AG08396 (cell line): ENCODE measurements at places on chromosomes 11 and 22.

DNA sequence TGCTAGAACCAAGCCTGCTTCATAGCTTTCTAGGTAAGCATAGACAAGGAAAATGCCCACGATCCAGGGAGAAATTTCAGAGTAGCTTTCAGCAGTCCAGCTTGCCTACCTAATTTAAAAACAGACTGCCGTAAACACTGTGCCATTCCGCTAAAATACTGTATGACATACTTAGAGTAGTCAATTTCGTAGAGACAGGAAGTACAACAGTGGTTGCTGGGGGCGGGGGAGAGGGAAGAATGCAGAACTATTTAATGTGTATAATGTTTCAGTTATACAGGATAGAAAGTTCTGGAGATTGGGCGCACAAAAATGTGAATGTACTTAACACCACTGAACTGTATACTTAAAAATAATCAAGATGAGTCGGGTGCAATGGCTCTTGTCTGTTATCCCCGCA lies 56.7 kb downstream of the C11orf58 start:
- DNase-seq: no peak

- peak; percentile 72 for DNase-seq
Observed at GRCh38 chr11:64876835-64877341, 1.5 kb downstream of the EHD1 start.

DNA sequence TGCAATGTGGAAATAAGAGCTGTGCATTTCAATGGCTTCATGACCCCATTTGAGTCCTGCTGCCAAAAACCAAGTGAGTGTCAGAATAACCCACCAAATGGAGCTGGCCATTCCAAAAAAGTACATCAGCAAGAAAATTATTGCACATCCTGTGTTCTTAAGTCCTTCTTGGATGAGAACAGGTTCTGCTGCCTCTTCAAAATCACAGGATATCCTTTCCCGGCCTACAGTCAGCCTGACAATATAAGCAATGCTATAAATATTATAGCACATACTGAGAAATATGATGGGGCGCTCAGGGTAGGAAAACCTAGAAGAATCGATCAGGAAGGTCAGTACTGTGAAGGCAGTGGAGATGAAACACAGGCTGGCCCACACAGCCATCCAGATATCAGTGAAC lies 3.5 kb downstream of the FZD4 start:
- no peak for DNase-seq

DNA sequence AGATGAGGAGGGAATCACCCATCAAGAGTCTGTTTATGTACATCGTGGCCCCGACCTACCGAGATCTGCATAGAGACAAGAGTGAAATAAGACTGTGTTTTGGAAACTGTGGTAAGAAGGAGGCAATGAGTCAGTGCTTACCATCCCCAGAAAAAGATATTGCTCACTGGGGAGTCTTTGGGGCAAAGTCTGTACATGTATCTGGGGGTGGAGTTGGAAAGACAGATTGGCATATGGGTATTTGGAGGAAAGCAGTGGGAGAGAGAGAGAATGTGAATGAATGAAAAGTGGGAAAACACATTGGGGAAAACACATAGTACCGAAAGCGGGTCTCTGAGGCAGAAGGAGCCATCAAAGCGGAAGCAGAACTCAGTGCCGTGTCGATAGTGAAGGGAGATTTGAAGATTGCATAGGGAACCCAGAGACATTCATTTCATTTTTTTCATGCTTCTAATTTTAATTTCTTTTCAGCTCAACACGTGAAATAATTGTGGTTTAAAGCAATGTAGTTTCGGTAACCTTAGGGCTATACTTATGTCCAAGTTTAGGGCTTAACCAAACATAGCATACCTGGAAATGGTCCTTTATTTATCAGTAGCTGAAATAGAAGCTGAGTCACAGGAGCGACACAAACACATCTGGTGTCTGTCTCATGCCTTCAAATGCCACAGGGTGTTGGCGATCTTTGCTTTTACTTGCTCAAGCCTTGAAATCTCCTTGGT lies 98.6 kb upstream of the CD44 start:
- DNase-seq: peak; percentile 24

DNA sequence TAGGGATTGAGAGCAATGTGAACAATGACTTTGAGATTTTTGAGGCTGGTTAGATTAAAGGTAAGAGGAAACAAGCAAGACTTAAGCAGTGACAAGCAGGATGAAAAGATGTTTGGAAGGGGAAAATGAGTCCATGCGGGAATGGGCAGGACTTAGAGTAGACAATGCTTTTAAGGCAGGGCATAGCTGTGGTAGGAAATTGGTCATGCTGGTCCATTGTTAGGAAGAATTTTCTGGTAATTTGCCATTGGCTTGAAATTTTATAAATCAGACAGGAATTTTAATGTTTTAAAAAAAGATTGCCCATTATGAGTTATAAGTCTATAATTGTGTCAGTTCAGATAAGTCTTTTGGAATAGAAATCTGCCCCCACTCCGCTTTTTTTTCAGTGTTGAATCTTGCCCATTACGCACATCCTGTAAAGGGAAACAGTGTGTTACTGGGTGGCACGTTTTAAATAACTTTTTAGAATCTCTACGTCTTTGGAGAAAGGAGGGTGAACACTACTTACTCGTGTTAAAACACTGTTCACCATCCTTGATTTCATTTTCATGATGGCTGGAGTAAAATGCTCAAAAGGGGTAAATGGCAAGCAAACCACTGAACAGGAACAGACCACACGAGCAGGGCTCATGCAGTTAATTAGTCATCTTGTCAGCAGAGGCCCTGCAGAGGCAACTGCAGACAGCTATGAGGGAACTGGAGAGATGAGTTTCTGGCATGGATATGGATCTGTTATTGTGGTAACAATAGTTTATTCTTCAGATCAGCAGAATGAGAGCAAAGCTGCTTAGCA lies 25.0 kb downstream of the SWAP70 start:
- peak; percentile 43 for DNase-seq

GRCh38 chr11:11916981-11917399 lies 75.2 kb downstream of the USP47 start:
- peak; percentile 32 for DNase-seq

GRCh38 chr11:24754406-24754805 lies 257.6 kb downstream of the LUZP2 start:
- no peak for DNase-seq

GRCh38 chr11:121543836-121544380 lies 91.1 kb upstream of the SORL1-AS1 start:
- no peak for DNase-seq

DNA sequence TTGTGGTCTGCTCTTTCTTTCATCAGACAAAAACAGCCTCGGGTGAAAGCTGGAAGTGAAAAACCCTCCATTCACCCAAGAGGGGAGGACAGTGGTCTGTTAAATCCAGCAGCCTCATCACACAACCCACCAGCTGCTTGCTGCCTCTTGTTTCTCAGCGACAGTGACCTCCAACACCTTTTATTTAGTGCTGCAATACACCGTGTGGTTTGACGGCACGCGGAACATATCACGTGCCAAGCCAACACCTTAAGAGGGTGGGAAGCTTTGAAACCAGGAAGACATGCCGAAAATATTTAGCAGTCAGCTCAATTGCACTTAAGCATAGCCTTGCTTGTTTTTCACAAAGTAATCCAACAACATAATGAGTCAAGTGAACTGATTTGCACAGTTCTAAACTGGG lies 39.8 kb upstream of the POGLUT3 start:
- no peak for DNase-seq

- DNase-seq: no peak
Observed at GRCh38 chr11:2512431-2513407, 67.9 kb downstream of the KCNQ1 start.

GRCh38 chr11:15073361-15074205 lies at the start of gene CALCB:
CALCB (plus strand) TSS chr11:15073593; CDS start chr11:15074719, 1,126 bp downstream.
- peak; percentile 46 for DNase-seq

GRCh38 chr22:42328784-42329145 lies 58.3 kb upstream of the TCF20 start:
- DNase-seq: no peak

DNA sequence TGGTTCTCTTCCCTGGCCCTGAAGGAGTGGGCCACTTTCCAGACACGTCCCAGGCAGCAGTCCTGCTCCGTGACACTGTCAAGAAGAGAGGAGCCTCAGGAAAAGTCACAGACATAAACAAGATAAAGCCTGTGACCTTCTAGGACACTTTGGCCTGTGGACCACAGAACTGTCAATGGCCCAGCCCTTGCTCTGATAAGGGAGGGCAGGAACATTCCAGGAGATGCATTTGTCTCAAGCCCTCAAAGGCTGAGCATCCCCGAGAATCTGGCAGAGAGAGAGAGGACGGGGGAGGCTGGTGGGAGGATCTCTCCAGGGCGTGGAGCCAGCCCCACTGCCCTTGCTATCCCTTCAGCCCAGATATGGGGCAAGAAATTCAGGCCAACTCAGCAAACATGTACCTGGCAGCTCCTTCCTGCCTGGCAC lies 476.4 kb downstream of the INSC start:
- no peak for DNase-seq

- no peak for DNase-seq
Observed at GRCh38 chr11:76742902-76743301, 40.3 kb upstream of the TSKU start.

DNA sequence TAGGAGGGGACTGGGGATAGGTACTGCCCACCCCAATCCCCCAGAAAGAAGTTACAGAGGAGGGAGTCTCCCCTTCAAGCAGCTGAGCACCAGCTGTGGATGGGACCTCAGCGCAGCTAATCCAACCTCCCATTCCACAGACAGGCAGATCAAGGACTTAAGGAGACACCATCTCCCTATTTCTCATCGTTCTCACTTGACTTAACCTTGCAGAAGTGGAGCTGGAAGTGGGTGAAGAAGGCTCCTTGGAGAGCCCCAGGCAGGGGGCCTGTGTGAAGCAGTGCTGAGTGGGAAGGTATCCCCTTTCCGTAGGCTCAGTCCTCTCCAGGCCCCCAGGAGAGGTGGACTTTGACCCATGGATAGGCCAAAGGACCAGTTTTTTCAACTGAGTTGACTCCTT lies 27.3 kb downstream of the USP35 start:
- DNase-seq: no peak

DNA sequence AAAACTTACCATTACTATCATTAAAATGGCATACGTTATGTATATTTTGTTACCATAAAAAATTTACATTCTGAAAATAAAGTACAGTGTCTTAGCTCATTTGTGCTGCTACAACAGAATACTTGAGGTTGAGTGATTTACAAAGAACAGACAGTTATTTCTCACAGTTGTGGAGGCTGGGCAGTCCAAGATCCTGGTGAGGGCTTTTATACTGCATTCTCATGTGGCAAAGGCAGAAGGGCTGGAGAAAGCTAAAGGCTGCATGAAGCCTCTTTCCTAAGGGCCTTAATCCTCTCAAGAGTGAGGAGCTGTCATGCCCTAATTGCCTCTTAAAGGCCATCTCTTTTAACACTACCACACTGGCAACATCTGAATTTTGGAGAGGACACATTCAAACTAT lies 13.3 kb downstream of the GGTLC2 start:
- no peak for DNase-seq

DNA sequence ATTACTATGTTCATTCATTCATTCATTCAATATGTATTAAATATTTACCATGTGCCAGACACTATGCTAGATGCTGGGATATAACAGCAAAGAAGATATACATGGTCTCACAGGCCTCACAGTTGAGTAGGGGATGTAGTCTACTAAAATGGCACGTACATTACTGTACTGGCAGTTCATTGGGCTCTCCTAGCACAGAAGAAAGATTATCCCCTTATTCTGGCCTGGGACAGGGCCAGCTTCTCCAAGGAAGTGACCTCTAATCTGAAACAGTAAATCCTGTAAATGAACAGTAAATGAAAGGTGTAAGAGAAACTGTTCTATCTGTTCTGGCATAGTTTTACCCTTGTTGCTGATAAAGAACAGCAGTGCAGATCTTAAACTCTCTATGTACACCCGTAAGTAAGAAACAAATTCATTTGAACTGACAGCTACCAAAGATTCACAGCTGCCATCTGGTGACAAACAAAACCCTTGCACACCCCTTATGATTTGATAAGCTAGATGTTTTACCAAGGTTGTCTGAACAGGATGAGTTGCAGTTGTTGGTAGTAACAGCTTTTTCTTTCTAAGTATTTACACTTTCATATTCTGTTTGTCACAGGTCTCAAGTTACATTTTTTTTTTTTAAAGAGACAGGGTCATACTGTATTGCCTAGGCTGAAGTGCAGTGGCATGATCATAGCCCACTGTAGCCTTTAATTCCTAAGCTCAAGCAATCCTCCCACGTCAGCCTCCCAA lies 263.1 kb downstream of the TMEM135 start:
- no peak for DNase-seq

DNA sequence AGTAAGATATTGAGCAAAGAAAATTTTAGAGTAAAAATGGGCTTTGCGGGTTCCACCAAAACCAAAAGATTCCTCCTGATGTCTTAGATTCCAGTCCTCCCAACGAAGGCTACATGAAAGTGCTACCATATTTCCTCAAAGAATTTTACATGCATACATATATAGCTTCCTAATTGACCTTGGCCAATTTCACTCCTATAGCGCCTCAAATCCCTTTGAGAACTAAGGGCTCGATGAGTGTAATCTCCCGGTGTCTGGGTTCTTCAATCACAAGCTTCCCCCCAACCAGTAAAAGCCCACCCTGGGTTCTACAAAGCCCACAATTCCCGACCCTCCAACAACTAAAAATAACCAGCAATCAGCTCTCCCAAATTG lies 1.2 kb downstream of the SIK3 start:
- no peak for DNase-seq

DNA sequence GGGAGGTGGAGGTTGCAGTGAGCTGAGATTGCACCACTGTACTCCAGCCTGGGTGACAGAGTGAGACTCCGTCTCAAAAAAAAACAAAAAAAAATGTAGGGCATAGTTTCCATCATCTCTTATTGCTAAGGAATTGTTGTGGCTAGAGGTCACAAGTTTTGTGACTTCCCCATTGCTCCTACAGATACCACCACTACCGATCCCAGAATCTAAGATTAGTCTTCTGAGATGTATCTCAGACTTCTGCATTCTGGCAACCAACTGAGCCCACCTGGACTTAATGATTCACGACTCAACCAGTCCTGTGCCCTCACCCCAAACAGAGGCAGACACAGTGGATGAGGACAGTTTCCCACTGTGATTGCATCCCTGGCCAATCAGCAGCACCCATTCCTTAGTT lies 148.9 kb downstream of the NECTIN1 start:
- no peak for DNase-seq

- no peak for DNase-seq
Observed at GRCh38 chr11:1209371-1210057, 13.4 kb upstream of the MUC5B start.

- DNase-seq: no peak
Observed at GRCh38 chr11:11296434-11296833, 56.6 kb downstream of the CSNK2A3 start.

- DNase-seq: no peak
Observed at GRCh38 chr22:49369726-49370626, 457.7 kb downstream of the BRD1 start.

GRCh38 chr11:41099654-41100053 lies 359.8 kb downstream of the LRRC4C start:
- no peak for DNase-seq

GRCh38 chr11:90803366-90803765 lies 580.5 kb upstream of the CHORDC1 start:
- DNase-seq: no peak
